Pancreas (tissue), 10 donors: ENCODE measurements at places on chromosomes 3 and 15. TPM values are rescaled to one million over a fixed set of nuclear protein-coding genes. Genes with fewer than 3 reads are reported as not detected.

Gene FHIT
- polyA plus RNA-seq, result 7.0 TPM

Gene THAP10
- 0.87 TPM for polyA plus RNA-seq

Gene SMARCC1
- 9.6 TPM for polyA plus RNA-seq

Gene GHSR
- 0.85 TPM for polyA plus RNA-seq

Gene LRRN1
- 0.99 TPM for polyA plus RNA-seq

Gene CHRM5
- not detected for polyA plus RNA-seq

Gene ADGRG7
- polyA plus RNA-seq, result not detected

Gene EMC7
- polyA plus RNA-seq, result 48.4 TPM

Gene DLEC1
- 0.75 TPM for polyA plus RNA-seq

Gene FRMD5
- polyA plus RNA-seq, result 0.42 TPM

Gene HYAL1
- polyA plus RNA-seq, result 11.7 TPM

Gene FILIP1L
- 13.6 TPM for polyA plus RNA-seq

Gene NME9
- polyA plus RNA-seq, result 0.91 TPM

Gene TMIE
- polyA plus RNA-seq, result 0.52 TPM

Gene SH2D7
- 0.19 TPM for polyA plus RNA-seq

Gene CBLB
- 5.3 TPM for polyA plus RNA-seq

Gene MYL3
- 2.5 TPM for polyA plus RNA-seq

Gene FMN1
- polyA plus RNA-seq, result 2.3 TPM

Gene MKRN3
- polyA plus RNA-seq, result 0.40 TPM

Gene DTX3L
- polyA plus RNA-seq, result 8.3 TPM

Gene CFAP100
- not detected for polyA plus RNA-seq

Gene MEGF11
- 0.34 TPM for polyA plus RNA-seq

Gene SCG5
- polyA plus RNA-seq, result 290 TPM

Gene CAMKV
- polyA plus RNA-seq, result not detected

Gene CPA3
- polyA plus RNA-seq, result 3.0 TPM

Gene FBN1
- 1.9 TPM for polyA plus RNA-seq

Gene MITF
- polyA plus RNA-seq, result 1.8 TPM

Gene LRRC31
- polyA plus RNA-seq, result not detected

Gene ARGFX
- polyA plus RNA-seq, result not detected
